ENCODE measurements at places on chromosomes 2 and 18.

DNA sequence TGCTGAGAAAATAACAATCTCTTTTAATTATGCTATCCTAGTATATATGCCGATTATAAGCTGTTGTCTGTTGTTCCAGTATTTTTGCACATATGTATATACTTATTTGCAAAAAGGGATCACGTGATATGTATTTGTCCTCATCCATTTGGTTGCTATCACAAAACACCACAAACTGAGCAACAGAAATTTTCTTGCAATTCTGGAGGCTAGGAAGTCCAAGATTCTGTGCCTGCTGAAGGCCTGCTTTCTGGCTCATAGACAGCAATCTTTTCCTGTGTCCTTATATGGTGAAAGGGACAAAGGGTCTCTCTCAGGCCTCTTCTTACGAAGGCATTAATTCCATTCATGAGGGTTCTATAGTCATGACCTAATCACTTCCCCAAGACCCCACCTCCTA is 186.5 kb downstream of the LPIN1 start:
- DNase-seq: no peak

DNA sequence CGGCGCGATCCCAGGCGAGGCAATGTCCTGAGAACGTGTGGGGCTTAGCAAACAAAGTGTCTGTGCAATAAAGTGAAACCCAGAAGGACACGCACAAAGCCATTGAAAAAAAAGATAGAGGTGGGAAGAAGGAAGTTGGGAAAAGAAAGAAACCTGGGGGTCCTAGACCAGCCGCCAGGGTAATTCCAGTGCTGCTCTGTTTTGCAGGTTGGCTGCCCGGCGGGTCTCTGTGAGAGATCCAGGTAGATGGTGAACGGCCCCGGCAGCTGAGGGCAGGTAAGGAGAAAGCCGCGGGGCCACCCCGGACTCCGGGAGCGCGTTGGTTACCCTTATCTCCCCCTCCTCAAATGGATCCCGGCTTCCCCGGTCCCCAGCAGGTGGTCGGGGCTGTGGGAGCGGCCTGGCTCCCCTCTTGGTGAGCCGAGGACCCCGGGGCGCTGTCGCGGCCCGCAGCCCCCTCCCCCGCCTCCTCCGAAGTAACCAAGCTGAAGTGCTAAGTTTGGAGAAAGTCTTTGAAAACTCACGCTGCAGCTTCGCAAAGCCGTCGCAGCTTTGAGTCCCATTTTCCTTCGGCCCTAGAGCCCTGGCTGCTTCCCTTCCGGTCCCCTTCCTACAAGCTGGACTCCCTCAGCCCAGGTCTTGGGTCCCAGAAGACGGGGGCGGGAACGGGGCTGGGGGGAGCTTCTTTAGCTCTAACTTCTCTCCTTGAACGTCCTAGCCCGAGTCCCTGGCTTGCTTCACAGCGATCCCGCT is 588 bp downstream of the OTX1 start:
- no peak for DNase-seq

GRCh38 chr2:133286326-133286922 is 281.8 kb downstream of the NCKAP5 start:
- peak; percentile 54 for DNase-seq

GRCh38 chr2:85434696-85435095 is 16.2 kb downstream of the SH2D6 start:
- DNase-seq: no peak

- DNase-seq: no peak
Measured at GRCh38 chr2:129803032-129803431, 176.4 kb upstream of the RAB6C start.

GRCh38 chr2:11326677-11327211 is 17.7 kb downstream of the ROCK2 start:
- no peak for DNase-seq

All from fibroblast of villous mesenchyme (primary cell).